Skeletal muscle cell (primary cell): ENCODE measurements at places on chromosomes 16 and 17.

GRCh38 chr16:13231365-13231764 is 330.0 kb downstream of the SHISA9 start:
- DNase-seq = no peak

DNA sequence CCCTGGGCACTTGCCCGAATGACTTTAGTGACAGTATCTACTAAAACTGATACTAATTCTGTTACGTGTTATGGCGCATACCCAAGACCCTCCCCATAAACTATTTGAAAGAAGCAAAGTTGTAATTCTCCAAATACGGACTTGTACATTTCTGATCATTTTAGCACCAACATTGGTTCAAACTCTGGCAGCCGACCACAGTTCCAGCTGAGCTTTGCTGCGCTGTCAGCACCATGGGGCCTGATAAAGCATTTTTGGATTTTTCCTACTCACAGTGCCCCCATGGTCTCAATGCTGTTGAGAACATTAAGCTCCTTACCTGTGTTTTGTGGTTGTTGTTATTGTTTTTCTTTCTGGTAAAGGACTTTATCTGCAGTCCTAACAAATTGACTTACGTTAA is 460.7 kb downstream of the MAF start:
- no peak for DNase-seq

DNA sequence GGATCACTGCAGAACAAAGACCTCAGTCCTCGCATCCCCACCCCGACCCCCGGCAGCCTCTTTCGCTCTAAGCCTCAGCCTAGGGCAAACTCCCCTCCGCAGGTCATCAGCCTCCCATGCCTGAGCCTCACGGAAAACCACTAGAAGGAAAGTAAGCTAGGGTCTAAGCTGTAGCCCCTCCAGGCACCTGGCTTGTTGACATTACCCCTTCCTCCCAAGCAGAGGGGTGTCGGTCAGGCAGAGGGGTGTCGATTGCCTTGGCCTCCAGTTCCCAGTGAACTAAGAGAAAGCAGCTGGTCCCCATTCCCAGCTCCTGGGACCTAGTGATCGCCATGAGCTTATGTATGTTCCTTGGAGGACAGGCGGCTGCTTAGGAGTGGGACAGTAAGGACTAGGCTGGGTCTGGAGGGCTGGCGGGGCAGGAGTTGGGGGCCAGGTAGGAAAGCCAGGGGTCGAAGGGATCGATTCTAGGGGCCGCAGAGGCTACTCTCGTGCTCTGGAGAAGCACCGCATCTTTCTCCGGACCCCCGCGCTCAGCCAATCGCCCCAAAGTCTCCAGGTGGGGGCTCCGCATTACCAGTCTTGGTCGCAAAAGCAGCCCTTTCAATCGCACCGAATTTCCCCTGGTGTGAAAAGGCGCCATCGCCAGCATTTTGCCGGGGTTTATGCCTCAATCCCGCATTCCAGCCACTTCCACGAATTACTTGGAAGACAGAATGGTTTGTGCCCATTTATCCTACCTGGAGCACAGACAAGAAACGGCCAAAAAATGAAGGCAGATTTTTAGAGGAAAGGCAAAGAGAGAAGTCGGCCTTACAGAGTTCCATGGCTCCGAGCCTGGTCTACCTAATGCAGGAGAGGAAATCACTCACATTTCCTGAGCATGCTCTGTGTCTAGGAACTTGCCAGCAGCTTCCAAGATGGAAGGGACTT is 21.3 kb upstream of the HOXB13 start:
- DNase-seq = no peak

DNA sequence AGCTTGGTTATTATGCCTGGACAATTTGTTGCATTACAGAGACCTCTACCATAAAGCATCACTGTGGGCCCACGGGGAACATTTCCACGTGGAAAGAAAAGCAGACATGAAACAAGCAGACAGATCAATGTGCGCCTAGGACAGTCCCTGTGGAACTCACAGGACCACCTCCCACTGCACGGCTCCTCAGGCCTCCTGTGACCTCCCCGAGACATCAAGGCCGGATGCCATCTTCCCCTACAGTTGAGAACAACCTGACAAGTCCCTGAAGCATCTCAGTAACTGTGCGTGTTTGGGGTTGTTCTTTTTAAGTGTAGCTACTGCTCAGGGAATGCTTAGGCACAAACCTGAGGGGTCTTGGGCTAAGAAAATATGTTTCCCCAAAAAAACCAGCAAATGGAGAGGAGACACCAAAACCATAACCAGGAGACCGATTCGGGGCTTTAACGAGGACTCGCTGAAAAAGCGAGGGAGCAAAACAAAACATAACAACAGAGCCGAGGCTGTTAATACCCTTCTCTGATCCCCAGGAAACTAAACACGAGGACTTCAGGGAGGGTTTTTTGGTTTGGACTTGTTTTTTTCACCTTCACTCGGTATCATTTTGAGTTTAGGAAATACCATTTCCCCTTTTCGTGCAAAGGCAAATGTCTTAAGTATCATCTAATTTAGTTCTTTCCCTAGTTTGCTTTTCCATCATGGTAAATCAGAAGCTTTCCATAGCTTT is 87.1 kb downstream of the CYTH1 start:
- no peak for DNase-seq

DNA sequence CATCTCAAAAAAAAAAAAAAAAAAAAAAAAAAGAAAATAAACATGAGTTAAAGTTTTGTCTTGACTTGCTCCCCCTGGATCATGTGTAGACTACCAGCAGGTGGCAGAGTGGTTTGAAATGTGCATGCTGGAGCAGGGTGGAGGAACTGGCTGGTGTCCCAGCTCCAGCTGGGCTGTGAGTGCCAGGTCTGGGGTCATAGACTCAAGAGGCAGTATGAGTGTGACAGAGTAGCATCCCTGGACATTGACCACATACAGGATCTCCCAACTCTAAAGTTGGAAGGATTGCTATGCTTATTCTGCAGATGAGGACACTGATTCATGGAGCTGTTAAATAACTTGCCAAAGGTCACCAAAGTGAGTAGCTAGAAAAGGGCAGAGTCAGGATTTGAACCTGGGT is 198.0 kb upstream of the MPHOSPH6 start:
- DNase-seq = no peak

DNA sequence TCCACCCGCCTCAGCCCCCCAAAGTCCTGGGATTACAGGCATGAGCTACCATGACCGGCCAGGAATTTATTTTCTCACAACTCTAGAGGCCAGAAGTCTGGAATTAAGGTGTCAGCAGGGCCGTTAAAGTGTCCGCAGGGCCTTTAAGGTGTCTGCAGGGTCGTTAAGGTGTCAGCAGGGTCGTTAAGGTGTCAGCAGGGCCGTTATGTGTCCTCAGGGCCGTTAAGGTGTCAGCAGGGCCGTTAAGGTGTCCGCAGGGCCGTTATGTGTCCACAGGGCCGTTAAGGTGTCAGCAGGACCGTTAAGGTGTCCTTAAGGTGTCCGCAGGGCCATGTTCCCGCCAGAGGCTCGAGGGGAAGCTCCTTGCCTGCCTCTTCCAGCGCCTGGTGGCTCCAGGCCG is 125.2 kb downstream of the RAP1GAP2 start:
- DNase-seq = no peak

- no peak for DNase-seq
Measured at GRCh38 chr16:22093331-22093730, 990 bp downstream of the VWA3A start.

DNA sequence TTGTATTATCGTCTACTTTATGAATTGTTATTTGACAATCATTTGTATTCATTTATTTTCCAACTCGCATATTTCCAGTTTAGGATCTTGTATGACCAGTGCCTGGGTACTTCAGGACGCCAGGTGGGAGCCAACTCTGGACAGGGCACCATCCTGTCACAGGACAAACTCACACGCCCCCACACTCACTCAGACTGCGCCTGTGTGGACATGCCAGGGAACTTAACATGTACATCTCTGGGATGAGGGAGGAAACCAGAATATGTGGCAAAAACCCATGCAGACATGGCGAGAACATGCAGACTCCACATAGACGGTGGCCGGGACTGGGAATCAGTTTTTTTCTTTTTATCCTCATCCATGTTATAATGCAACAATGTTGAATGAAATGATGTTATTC is 68.5 kb downstream of the CLEC16A start:
- DNase-seq = no peak

GRCh38 chr17:66172144-66172543 is 19.8 kb downstream of the CEP112 start:
- DNase-seq = no peak

- no peak for DNase-seq
Measured at GRCh38 chr17:956905-957304, 22.7 kb downstream of the NXN start.

- DNase-seq = no peak
Measured at GRCh38 chr16:74991593-74992403, 6.9 kb upstream of the WDR59 start.

- no peak for DNase-seq
Measured at GRCh38 chr17:82703036-82703745, 4.7 kb upstream of the RAB40B start.

DNA sequence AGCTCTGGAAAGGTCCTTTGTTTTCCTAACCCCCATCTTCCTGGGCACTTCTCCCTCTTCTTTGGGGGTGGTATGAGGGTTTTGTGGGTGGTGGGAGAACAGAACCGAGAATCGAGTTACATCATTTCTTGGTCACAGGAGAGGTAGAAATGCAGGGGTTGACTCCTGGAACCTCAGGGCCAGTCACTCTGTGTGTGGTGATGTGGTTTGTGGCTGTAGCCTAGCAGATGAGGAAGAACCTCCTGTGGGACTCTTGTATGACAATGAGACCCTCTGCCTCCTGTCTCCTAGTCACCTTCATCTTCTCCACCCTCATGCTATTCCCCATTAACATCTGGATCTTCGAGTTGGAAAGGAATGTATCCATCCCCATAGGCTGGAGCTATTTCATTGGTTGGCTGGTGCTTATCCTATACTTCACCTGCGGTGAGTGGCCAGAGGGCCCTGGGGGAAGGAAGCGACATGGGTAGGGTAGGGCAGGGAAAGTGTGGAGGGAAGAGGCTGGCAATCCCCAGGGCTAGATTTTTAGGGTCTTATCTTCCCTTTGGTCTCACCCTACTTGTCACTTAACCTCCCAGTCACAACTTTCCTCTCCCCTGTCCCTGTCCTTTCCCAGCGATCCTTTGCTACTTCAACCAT is 5.5 kb downstream of the ODF4 start:
- no peak for DNase-seq

DNA sequence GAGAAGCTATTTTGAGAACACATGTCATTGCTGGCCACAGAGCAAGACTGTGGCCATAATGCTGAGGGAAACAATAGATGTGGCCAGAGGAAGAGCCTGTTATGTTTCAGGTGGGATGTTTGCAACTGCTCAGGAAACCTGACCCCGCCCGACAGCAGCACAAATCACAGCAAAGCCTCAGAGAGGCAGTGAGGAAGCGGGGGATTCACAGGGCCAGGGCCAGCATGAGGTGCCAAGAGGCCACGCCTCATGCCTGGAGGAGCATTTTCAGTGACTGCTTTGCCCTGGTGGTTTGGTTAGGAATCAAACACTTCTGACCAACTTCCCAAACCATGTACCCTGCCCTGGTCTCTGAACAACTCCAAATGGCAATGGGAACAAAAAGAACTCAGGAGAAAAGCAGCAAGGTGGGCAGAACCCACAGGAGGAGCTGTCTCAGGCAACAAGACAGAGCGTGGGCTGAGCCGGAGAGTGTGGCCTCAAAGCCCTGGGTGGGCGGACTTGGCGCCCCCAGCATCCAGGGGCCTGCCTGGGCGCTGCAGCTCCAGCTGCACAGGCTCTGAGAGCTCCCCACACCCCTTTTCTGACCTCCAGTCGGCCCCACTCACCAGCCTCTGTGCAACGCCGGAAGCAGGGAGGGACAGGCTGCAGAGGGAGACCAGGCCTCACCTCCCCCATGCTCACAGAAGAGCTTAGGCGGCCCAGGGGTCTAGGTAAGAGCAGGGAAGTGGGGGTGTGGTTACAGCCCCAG is 20.6 kb downstream of the HIC1 start:
- no peak for DNase-seq

- DNase-seq = no peak
Measured at GRCh38 chr16:84790301-84790700, 29.5 kb upstream of the CRISPLD2 start.

DNA sequence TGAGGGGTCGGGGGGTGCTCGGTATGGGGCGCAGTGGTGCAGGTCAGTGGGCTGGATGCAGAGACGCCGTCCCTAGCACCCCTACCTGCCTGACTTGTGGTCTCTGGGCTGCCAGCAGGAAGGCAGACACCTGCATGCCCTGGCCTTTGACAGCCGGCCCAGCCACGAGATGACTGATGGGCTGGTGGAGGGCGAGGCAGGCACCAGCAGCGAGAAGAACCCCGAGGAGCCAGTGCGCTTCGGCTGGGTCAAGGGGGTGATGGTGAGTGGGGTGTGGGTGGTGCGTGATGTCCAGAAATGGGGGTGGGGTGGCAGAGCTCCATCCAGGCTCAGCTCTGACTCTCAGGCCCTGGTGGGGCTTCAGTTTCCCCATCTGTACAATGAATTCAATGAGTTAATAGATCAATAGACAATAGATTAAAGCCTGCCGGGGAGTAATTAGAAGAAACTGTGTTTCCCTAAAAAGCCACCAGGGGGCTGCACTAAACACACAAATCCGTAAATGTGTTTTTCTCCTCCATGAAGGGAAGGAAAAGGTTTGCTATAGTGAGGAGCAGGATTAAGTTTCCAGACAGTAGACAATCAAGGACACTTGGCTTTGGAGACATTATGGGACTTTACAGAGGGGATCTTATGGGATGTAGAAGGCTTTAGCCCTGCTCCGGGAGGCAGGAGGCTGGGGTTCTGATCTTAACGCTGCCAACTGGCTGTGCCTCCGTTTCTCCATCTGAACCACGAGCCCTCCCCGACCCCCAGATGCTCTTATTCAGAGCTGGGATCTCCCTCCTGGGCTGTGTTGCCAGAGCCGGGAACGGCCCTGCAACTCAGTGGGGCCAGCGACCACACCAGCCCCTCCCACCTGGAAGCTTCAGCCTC is 2.2 kb downstream of the SLC12A3 start:
- DNase-seq = no peak

DNA sequence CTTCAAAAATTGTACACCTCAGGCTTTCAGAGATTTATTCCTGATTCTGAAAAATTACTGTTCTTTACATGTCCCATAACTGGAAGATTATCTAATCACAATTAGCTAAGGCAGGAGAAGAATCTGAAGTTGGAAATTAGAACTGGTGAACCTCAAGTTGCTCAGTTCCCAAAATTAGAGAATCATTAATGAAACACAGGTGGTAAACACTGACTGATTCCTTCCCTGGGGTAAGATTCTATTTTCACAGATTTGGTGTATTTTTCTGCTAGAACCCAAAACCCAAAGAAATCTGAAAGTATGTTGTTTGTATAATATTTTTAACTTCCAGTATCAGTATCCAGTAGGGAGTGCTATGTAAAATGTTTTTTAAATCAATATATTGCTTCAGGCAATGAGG is 25.7 kb downstream of the PHKB start:
- no peak for DNase-seq

DNA sequence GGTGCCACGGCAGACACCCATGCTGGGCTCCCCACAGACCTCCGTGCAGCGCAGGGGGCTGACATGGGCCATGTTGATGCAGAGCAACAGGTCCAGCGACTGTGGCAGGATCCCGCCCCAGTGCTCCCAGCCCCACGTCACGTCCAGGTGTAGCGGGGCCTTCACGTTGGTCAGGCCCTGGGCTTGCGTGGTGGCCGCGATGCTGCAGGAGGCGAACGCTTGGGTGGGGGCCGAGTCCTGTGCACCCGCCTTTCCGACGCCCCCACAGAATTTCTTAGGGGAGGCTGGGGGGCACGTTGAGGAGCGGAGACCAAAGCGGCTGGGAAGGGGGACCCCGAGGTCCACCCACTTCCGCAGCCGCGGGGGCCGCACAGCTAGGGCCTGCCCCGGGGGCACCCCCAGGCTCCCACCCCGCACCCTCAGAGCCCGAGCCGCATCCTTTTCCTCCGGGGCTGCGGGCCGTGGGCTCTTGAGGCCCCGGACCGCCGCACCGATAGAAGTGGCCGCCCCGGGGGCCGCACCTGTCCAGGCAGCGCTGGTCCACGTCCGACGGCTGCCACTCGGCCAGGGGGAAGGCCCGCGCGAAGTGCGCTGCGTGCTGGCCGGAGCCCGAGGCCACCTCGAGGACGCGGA is 416 bp downstream of the METTL26 start:
- DNase-seq = no peak
